ENCODE measurements at places on chromosomes 6 and 20.
A peak's percentile ranks its signal among the peaks of the same experiment; 100 is the strongest.

DNA sequence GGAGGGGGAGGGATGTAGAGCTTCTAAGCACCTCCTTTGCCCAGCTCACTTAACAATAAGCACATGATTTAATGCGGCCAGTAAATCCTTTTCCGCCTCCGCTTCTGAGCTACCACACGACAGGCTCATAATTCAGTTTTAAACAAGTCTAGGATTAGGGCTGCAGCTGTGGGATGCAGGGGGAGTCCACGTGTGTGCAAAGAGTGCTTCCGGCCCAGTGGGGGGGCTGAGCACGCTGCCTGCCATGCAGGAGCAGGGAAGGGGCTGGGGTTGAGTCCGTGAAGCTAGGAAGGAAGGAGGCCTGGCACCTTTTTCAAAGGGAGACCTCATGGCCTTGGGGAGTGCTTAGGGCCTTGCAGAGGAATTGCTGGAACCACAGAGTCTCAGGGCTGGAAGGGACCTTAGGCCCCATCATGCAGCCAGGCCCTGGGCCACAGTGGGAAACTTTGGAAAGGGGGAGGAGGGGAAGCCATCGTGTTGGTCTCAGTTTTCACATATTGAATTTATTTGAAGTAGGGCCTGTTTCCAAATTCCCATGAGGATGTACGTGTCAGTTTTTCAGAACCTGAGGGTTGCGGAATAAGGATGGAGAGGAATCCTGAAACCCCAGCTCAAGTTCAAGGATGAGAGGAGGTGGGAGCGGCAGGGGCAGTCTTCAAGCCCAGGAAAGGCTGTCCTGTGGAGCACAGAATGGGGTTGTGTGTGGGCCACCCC is 96.1 kb downstream of the VEGFA start:
- no peak for DNase-seq

GRCh38 chr6:4790158-4790899 is 14.1 kb downstream of the CDYL start:
- no peak for DNase-seq

- DNase-seq: no peak
These were observed 153.6 kb downstream of the NFATC2 start for GRCh38 chr20:51388756-51389542.

DNA sequence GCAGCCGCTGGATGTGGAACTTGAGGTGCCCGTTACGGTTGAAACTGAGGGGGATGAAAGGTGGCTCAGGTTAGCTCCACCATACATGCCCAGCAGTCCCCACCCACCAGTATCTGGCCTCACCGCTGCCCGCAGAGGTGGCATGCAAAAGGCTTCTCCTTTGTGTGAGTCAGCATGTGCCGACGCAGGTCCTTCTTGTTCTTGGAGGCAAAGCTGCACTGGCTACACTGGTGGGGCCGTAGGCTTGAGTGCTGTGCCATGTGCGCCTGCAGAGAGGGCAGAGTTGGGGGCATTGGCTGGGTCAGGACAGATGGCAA is 15.8 kb downstream of the PCIF1 start:
- DNase-seq: no peak

DNA sequence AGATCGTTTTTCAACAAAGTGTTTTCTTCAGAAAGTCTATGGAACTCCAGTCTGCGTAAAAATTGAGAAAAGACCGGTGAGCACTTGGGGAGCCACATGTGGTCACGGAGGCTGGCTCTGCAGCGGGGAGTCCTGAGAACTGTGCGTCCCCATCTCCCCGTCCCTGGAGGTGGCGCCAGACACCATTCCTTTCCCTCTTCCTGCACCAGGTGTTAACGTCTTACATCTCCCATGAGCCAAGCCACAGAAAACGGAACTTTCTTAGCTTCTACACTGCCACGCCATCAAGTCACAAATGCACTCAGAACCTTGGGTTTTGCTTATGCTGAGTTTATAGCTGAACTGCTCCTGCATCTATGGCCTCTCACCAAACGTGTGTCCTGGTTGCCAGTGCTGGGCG is 62.6 kb downstream of the GINS1 start:
- peak; percentile 83 for DNase-seq

- no peak for DNase-seq
These were observed 220.2 kb upstream of the EXOC2 start for GRCh38 chr6:912871-913835.

DNA sequence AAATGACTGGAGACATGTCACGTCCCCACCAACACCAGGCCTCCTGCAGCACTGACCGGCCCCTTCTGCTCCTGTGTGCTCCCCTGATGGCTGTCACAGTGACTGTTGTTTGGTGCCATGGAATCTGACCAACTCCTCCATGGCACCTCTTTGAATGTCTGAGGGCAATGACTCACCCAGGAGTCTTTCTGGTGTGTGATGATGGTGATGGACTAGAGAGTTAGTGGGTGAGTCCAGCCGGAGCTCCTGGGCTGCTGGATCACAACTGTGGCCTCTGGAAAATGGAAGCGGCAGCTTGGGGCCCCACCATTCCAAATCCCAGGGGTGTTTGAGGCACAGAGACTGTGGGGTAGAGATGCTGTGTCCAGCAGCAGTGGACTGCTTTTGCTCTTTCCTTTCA is 133.3 kb downstream of the TFAP2C start:
- no peak for DNase-seq

DNA sequence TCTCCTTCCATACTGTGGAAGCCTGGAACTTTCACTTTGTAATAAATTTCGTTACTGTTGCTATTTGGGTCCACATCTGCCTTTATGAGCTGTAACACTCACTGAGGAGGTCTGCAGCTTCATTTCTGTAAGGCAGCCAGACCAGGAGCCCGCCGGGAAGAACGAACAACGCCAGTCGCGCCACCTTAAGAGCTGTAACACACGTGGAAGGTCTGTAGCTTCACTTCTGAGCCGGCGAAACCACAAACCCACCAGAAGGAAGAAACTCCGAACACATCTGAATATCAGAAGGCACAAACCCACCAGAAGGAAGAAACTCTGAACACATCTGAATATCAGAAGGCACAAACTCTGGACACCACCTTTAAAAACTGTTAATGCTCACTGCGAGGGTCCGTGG is 589.9 kb upstream of the SLC35B3 start:
- no peak for DNase-seq

- DNase-seq: no peak
These were observed 166.0 kb downstream of the RALGAPA2 start for GRCh38 chr20:20546402-20546801.

DNA sequence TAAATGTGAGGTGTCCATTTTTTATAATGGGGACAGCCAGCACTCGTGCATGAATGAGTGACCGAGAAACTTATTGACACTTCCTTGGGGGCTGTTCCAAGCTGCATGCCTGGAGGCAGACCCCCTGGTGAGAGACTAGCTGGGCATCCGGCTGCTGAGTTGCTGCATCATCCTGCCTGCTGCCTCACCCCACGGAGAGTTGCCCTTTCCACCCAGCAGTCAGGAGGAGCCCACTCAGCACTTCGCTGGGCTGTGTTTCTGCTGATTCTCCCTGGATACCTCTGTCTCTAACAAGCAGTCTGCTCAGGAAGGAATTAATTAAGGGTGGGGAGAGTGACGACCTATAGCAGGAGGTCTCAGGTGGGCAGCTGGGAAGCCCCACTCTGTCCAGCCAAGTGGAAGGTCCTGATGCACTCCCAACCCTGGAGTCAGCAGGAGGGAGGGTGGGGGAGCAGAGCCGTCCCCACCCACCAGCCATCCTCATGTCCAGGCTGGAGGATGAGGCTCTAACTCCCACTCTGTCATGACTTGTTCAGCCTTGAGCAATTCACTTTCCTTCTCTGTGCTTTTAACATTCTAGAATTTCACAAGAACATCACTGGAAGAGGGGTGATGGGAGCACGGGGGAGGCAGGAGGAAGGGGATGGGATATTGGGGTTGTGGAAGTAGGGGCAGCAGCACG is 177.3 kb downstream of the LRFN2 start:
- no peak for DNase-seq

DNA sequence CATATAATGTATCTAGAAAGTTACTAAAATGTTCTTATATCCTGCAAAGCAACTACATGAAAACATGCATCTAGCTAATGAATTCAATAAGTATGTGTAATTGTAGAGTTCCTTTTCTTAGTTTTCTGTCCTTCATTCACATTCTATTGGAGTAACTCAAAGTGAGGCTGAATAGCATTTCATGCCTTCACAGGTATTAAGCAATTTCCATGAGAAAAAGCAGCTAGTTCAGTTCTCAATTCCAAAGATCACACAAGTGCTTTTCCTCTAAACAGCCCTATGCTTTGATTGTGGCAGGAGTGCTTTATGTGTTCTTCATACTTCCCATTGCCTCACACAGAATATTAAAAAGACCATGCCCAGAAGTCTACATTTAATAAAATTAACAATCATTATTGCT is 274.9 kb downstream of the RFPL4B start:
- no peak for DNase-seq

DNA sequence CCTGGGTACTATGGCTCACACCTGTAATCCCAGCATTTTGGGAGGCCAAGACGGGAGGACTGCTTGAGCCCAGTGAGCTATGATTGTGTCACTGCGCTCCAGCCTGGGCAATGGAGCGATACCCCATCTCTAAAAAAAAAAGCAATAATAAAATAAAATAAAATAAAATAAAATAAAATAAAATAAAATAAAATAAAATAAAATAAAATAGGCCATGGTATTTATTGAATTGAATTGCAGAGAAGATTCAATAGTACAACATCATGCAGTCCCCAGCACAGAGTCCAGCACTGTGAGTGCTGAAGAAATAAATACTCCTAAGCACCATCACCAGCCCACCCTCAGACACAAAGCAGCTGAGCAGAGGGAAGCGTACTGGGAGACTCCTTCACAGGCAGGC is 144.7 kb downstream of the RALGAPA2 start:
- no peak for DNase-seq
